ENCODE measurements at places on chromosomes 2 and 18. TPM values are rescaled to one million over a fixed set of nuclear protein-coding genes. Genes with fewer than 3 reads are reported as not detected.

REG3G gene
- not detected for total RNA-seq

CRYGC gene
- not detected for total RNA-seq

GRCh38 chr2:45178854-45179253 is 169.6 kb upstream of the SIX2 start:
- no peaks in the 10 kb centered on the region for H3K4me1 ChIP-seq
- no peaks in the 10 kb centered on the region for H3K36me3 ChIP-seq
- H3K4me3 ChIP-seq = no peak overlapping the region
- no peak for DNase-seq
- no peak overlapping the region for H3K27ac ChIP-seq

- no peaks in the 10 kb centered on the region for H3K27me3 ChIP-seq
- H3K4me3 ChIP-seq = peak overlapping the region; percentile 51
- no peak for DNase-seq
- no peaks in the 10 kb centered on the region for H3K36me3 ChIP-seq
Measured at GRCh38 chr2:176814740-176815367, 397.7 kb upstream of the HNRNPA3 start.

Data from activated T-cell treated with anti-CD3 and anti-CD28 coated beads, Interleukin-2, amount 50 U/mL, for 72 hours (primary cell).